NCI-H2171 treated with DMSO at 0.1 percent for 48 hours (cell line): ENCODE measurements at places on chromosomes 6 and 20.

DNA sequence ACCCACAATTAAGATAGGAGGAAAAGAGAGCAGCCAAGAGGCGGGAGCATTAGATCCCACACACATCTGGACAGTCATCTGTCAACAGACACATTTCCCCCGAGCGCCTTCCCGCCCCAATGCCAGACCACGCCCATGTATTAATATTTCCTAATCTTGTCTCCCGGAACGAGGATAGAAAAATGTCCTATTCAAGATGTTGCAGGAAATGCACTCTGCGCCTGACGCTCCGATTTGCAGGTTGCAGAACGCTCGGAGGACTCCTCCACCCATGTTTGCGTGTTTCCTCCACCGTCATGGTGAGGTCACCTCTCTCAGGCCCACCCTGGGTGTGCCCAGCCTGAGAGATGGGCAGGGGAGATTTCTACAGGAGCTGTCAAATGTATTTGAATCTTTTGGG, 215.2 kb downstream of the TAF4 start:
- no peak for DNase-seq

DNA sequence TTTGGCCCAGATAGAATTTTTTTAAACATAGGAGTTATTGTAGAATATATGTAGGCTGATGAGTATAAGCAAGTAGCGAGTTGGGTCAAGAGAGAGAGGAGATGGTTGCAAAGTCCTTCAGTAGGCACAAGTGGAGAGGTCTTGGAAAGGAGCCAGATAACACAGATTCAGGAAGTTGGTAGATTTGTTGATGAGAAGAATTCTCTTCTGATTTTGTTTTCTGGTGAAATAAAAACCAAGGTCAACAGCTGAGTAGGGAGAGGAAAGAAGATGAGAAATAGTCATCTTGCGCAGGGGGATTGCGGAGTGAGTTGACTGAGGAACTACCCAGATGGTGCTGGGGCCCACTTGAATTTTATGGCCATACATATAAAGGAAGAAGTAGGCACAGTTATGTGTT, 17.4 kb upstream of the CD83 start:
- DNase-seq = no peak

DNA sequence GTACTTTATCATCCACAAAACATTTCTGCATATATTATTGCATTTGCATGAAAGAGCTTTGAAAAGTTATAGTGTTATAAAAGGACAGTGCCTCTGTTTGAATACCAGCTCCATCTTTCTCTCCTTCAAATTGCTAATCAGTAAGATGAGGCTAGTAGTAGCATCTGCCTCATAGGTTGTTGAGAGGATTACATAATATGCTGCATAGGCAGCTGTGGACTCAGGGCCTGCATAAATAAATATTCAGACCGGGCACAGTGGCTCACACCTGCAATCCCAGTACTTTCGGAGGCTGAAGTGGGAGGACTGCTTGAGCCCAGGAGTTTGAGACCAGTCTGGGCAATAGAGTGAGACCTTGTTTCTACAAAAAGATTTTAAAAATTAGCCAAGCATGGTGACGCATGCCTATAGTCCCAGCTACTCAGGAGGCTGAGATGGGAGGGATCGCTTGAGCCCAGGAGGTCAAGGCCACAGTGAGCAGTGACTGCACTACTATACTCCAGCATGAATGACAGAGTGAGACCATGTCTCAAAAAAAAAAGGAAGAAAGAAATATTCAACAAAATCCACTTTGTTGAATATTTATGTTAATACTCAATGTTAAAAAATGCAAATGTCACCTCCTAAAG, 18.3 kb upstream of the SEC63 start:
- no peak for DNase-seq

DNA sequence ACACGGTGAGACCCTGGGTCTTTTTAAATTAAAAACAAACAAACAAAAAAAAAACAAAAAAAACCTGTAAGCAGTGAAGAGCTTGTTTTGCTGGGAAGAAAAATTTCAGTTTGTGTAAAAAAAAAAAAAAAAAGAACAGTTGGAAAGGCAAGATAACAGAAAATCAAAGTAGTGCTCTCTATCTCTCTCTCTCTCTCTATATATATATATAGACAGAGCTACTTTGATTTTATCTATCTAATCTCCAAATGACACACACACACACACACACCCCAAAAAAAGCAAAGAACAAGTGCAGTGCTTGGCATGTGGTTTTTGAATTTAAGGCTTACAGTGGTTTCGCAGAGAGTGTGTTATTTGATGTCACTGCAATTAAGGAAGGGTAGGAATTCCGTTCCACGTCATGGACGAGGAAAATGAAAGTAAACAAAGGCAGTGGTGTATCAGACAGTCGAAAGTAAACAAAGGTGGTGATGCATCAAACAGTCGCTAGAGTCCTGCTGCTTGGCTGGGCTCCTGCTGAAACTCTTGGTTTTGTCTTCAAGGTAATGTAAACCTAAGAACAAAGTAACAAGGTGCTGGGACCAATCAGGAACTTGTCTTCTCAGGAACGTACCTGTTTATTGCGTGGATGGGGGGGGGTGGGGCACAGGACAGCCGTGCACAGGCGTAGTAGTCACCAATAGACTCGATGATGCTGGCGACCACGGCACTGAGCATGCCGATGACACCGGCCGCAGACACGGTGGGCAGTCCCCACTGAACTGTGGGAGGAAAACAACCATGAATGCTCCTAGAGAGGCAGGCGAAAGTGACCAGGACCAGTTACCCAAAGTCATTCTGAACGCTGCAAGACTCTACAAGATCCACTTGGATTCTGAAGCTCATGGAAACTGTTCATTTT, 131.8 kb downstream of the SLC23A2 start:
- DNase-seq = no peak

DNA sequence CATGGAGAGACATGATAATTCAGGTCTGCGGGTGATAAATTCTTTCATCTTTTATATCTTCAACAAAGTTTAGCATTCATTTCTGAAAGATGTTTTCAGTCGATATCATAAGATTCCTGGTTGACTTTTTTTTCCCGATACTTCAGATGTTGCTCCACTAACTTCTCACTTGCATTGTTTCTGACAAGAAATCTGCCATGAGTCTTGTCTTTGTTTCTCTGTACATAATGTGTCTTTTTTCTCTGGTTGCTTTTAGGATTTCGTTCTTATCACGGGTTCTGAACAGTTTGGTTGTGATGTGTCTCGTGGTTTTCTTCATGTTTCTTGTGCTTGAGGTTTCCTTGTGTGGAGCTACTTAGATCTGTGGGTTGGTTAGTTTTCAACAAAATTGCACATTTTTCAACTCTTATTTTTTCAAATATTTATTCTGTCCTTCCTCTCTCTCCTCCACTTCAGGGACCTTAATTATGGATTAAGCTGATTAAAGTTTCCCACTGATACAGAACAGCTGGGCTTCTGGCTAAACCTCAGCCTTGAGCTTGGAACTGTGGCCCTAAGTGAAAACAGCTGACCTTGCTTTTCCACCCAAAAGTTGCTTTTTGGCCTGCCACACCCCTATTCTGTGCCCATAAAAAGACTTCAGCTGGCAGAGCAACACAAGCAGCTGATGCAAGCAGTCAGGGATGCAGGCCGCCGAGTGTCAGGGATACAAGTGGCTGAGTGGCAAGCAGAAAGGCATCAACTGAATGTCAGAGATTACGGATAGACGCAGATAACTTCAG, 97.9 kb upstream of the SNX9 start:
- DNase-seq = no peak

DNA sequence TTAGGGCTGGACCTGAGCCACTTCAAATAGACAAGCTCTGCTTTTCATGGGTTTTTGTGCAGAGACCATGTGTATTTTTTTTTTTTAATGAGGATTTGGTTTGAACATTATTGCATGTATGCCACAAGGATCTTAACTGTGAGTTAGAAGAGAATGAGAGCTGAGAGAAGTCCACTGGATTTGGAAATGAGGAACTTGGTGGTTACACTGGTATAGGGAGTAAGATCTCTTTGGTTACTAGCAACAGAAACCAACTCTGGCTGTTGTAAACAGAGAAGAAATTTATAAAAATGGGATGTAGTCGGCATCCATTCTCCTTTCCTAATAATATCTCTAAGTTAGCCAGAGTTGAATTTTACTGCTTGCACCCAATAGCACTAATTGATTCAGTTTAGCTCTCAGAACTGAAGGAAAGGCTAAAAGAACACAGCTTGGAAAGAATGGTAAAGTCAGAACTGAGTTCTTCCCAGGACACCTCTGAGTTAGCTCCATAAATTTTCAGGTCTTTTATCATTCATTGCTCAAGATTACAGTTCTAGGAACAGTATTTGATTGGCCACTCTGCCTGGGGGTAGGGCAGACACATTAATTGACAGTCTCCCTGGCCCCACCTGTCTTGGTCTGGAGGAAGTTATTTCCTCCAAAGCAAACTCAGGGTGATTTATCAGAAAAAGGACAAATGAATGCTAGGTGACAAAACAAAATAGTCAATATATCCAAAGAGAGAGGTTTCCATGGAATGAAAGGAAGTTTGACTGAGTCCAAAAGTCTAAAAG, 3.9 kb upstream of the WFDC2 start:
- DNase-seq = no peak

GRCh38 chr6:139635401-139636130, 261.1 kb upstream of the CITED2 start:
- DNase-seq = no peak

GRCh38 chr6:37612475-37612874, 85.2 kb downstream of the MDGA1 start:
- no peak for DNase-seq

- no peak for DNase-seq
Observed at GRCh38 chr6:104253236-104253635, 606.5 kb downstream of the HACE1 start.

DNA sequence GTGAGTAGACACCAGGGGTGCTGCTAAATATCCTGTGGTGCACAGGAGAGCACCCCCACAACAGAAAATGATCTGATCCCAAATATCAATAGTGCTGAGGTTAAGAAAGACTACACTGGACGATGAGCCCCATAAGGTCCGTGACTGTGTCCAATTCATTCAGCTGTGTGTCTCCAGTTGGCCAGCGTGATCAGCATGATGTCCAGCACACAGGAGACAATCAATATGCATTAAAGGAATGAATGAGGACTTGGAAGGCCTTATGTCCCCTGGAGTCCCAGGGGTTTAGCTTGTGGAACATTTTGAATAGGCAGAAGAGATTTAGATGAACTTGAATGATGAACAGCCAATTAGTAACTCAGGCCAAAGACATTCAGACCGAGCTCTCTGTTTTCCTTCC, 6.3 kb downstream of the PPP1R16B start:
- DNase-seq = no peak

DNA sequence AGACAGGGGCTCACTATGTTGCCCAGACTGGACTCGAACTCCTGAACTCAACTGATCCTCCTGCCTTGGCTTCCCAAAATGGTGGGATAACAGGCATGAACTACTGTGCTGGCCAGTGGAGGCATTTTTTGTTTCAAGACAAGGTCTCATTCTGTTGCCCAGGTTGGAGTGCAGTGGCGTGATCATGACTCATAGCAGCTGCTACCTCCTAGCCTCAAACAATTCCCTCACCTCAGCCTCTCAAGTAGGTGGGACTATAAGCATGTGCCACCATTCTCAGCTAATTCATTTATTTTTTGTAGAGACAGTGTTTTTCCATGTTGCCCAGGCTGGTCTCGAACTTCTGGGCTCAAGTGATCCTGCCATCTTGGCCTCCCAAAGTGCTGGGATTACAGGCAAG, 17.2 kb downstream of the ENPP3 start:
- no peak for DNase-seq

GRCh38 chr6:65638047-65638831, 68.8 kb downstream of the EYS start:
- peak; percentile 29 for DNase-seq

DNA sequence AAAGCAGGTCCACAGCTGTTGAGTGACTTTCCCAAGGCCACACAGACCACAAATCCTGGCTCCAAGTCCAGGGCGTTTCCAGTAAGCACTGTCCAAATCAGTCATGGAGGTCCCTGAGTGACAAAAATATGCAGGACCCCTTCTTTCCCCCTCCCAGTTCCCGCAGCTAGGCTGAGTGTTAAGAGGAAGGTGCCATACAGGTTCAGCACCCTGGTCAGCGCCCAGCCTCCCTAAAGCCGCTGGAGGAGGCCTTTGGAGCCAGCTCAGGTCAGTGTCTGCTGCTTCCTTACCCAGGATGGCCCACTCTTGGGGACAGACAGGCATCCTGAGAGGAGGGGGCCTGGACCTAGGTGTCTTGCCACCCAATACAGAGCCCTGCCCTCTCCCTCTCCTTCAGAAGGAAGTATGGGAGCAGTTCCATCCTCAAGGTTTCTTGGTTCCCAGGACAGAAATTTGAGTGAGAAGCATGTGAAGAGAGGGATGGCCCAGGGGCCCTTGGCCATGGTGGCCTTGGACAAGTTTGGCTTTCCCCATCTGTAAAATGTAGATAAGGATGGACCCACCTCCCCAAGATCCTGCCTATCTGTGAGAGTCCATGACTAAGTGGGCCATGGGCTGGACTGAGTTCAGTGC, 13.2 kb downstream of the TMEM74B start:
- DNase-seq = no peak

DNA sequence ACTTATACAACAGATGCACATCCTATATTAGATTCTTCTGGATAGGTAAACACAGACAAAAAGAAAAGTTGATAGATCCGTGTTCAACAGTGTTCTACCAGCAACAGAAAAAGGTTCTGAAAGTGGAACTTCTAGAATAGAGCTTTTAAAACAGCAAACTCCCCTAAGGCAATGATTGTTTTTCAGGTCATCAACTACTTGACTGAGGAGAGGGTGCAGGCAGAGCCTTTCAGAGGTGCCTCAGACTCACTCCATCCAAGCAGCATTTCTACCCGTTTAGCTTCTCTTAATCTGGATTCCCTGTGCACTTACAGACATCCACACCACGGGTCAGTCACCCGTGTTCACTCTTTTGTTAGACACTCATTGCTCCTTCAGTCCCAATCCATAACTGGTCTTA, 28.9 kb downstream of the FYN start:
- DNase-seq = no peak

DNA sequence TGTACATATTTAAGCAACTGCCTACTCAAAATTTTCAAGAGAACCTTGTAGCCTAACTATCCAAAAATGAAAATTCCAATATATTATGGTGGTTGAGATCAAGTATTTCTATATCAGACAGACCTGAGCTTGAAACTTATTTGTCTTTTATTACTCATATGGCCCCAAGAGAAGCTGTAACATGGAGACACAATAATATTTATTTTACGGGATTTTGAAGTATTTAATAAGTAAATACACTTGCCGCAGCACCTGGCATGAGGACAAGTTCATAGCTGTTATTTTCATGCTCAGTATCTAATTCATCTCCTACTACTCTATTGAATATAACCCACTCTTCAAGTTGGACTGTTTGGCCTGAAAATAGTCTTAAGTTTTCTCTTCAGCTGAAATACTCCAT, 28.0 kb downstream of the PTPRK start:
- DNase-seq = no peak

- no peak for DNase-seq
Observed at GRCh38 chr6:11242711-11243110, 10.2 kb upstream of the NEDD9 start.
